ENCODE measurements at places on chromosomes 13 and 19.

DNA sequence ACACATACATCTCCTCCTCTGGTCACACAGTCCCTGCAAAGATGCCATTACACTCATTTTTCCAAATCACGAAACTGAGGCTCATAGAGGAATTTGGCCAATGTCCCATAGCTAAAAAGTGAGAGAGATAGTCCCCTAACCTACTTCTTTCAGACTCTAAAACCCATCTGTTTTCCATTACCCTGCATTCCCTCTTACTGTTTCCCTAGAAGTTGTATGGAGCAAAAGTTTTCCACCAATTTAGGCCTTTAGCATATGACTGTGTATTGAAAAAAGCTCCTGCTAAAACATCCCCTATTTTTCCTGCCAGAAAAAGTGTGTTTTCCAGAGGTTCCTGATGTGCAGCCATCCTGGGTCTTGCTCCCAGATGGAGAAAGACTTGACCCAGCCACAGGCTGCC, 16.3 kb downstream of the SERP2 start:
- DNase-seq = no peak

DNA sequence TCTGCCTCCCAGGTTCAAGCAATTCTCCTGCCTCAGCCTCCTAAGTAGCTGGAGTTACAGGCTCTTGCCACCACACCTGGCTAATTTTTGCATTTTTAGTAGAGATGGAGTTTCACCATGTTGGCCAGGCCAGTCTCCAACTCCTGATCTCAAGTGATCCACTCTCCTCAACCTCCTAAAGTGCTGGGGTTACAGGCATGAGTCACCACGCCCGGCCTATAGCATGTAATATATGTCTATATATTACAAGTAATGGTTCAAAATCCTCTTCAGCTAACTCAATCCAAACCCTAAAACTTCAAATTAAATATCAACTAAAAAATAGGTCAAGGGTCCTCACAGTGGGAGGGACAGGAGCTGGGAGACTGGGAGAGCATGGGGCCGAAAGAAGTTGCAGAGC, 28.0 kb downstream of the FPR3 start:
- DNase-seq = no peak

DNA sequence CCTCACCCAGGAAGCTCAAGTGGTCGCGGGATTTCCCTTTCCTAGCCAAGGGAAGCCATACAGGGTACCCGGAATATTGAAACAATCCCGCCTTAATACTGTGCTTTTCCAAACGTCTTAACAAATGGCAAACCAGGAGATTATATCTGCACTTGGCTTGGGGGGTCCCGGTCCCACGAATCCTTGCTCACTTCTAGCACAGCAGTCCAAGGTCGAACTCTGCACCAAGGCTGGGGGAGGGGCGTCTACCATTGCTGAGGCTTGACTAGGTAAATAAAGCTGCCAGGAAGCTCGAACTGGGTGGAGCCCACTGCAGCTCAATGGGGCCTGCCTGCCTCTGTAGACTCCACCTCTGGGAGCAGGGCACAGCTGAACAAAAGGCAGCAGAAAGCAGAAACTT, 1644.8 kb downstream of the PCDH9 start:
- no peak for DNase-seq

- DNase-seq = no peak
Measured at GRCh38 chr13:98879957-98880356, 97.9 kb downstream of the DOCK9 start.

GRCh38 chr13:67369895-67370660, 139.9 kb upstream of the PCDH9 start:
- DNase-seq = peak; percentile 69

DNA sequence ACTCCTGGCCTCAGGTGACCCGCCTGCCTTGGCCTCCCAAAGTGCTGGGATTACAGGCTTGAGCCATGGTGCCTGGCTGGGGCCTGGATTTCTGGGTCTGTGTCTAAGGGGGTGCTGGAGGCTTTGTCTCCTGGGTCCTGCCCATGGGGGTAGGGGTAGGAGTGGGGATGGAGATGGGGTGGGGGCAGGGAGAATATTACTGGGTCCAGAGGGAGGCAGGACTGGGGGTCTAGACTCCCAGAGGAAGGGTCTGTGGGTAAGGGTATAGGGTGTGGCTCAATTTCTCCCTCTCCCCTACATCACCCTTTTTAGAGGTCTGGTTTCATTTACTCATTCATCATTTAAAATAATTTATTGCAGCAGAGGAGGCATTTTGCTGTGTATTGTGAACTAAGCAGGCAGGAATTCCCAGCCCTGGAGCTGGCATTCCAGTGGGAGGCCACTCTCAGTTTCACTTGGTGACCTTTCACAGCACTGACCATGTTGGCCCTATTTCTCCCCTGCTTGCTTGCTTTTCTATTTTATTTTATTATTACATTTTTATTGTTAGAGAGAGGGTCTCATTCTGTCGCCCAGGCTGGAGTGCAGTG, 810 bp upstream of the NFKBID start:
- DNase-seq = no peak

- no peak for DNase-seq
Measured at GRCh38 chr13:109166804-109167203, 537.4 kb downstream of the MYO16 start.

DNA sequence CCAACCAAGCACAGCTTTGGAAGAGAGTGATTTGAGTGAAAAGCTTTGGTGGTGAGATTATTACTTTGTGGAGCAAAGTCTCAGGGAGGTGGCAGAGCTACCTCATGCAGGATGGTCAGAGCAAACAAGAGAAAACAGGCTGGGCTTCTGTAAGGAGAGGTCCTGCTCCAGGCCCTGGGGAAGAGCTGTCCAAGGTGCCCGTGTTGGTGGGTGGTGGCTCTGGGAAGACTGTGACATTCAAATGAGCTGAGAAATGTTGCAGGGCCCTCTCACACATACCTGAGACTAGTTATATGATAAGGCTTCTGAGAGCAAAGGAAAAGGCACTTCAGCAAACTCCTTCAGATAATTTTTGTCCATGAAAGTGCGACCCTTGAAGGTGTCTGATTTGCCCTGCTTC, 205.5 kb upstream of the SOX21 start:
- DNase-seq = peak; percentile 12

DNA sequence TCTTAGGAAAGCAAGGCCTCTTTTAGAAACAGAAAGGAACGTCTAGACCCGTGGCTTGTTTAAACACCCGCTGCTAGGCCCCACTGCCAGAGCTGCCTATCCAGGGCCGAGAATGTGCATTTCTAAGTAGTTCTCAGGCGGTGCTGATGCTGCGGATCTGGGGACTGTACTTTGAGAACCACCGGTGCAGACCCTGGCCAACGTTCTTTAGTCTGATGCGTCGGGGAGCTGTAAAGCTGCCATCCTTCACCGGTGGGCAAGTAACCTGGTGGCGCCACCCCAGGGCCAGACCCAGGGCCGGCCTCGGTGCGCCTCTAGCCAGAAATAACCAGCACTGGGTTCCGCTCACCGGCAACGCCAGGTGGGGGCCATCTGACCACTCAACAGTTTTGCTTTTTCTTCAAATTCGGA, 47.1 kb downstream of the TGDS start:
- no peak for DNase-seq

GRCh38 chr19:47545061-47545948, 27.6 kb downstream of the ZNF541 start:
- no peak for DNase-seq

DNA sequence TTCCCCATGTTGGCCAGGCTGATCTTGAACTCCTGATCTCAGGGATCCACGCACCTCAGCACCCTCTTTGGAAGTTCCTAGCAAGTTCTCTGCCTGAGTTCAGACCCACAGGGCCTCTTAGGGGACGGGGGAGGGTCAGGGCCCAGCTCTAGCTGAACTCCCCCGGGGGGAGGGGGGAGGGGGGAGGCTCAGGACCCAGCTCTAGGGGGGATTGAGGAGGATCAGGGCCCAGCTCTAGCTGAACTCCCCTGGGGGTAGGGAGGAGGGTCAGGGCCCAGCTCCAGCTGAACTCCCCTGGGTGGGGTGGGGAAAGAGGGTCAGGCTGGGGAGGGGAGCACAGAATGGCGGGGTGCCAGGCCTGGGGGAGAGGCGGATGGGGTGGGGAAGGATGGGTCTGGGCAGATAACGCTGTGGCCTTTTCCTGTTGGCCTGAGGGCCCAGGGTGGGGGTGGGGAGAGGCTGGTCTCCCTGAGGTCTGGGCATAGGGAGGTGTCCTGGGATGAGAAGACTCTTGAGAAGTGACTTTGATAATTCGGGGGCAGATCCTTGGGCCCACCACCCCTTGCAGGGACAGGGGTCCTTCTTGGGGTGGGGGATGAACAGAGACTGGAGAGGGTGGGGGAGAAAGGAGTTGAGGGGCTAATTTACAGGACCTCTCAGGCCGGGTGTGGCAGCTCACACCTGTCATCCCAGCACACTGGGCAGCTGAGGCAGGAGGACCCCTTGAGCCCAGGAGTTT, 5.5 kb upstream of the PTBP1 start:
- no peak for DNase-seq

GRCh38 chr13:39737047-39737446, 81.6 kb downstream of the COG6 start:
- DNase-seq = no peak

DNA sequence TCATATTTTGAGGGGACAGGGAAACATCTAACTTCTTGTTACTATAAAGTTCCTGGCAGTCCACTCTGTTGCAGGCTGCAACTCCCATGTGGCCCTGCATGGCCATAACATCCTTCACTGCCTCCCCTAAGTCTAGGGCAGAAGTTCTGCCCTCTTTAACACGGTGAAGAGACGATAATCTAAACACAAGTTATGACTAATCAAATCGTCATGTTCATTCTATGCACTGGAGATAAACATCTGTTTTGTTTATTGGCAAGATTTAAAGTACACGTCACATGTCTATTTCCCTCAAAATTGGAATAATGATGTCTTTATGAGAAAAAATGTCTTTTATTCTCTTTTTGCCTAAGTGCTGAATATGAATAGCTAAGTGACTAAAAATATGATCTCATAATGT, 1629.4 kb downstream of the PCDH9 start:
- DNase-seq = no peak

DNA sequence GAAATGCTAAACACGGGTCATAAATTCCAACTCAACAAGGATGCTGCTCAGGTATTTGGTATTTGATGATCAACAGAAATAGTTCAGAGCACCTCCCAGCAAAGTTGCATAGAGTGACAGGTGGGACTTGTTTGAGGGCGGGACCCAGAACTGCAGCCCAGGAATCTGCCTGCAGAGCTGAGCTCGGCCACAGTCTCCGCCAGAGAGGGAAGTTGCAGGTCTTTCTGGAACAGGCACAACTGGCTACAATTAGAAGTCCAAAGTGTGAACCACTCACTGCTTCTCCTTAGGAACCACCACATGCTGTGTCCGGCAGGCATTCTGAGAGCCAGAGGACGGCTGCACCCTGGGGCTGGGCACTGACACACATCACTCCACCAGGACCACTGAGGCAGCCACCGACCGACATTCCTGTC, 1.1 kb downstream of the SLC15A1 start:
- no peak for DNase-seq

DNA sequence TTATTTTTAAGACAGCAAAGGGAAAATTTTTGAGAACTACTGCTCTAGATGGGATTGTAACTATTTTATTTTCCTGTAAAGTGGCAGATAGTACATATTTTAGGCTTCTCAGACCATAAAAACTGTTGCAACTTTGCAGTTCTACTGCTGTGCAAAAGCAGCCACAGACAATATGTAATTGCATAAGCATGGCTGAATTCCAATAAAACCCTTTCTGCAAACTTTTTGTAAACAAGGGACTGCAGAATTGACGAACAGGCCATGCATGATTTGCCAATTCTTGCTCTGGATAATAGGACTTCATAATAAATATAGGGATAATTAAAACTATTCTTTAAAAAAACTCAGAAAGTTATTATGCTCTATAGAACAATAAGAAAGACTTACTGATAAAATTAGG, 149.1 kb downstream of the SLITRK5 start:
- no peak for DNase-seq

DNA sequence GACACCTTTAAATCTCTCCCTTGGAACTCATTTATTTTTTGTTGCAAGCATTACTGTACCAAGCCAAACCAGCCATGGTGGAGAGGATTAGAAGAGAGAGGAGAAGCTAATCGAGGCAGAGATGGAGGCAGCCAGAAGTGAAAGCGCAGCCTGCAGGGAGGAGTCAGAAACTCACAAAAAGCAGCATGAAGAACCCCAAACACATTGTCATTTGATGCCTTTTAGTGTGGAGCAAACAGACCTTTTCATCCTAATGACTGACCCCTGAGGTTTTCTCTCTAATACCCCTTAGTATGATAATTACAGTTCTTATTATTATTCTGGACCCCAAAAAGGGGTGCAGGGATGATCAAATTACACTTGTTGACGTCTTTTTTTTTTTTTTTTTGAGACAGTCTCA, 62.5 kb downstream of the TNFRSF19 start:
- DNase-seq = no peak

DNA sequence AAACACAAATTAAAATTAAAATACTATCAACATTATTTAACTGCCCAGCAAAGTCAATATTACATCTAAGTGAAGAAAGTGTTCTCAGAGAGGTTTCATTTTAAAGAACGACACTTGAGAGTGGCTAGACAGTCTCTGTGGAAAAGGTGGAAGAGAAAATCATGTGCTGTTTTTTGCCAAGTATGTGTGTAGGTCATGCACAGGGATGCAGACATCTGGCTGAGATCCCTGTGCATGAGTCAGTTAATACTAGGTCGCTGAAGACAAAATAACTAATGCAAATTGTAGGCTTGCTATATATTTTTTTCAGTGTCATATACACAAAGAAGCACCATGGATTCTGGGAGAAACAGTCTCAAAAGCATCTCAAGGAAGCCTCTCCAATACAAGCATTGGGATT, 44.3 kb upstream of the ENOX1 start:
- no peak for DNase-seq

GRCh38 chr13:23715092-23715761, 145.0 kb downstream of the TNFRSF19 start:
- peak; percentile 45 for DNase-seq

DNA sequence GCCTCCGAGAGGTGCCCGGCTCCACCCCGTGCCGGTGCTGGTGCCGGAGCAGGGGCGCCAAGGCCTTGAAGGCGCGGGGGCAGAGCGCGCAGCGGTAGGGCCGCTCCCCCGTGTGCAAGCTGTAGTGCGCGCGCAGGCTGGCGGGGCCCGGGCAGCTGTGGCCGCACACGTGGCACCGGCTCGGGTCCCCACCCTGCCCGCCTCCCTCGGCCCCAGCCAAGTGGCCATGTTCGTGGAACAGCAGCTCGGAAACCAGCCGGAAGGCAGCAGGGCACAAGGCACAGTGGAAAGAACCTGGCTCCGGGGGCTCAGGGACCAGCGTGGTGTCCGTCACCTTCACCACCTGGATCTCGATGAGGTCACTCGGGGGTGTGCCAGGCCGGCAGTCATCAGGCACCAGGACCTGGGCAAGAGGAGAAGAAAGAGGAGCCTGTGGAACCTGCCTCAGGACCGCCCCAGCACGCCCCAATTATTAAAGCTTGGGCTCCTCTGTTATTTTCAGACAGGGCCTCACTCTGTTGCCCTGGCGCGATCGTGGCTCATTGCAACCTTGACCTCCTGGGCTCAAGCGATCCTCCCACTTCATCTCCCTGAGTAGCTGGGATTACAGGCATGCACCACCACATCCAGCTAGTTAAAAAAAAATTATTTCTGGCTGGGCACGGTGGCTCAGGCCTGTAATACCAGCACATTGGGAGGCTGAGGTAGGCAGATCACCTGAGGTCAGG, 2.0 kb downstream of the ZNF784 start:
- no peak for DNase-seq
